ENCODE measurements at places on chromosomes 11 and 22. TPM values are rescaled to one million over a fixed set of nuclear protein-coding genes. Genes with fewer than 3 reads are reported as not detected.

- no peak overlapping the region for H3K4me3 ChIP-seq
- H3K36me3 ChIP-seq, result no peaks in the 10 kb centered on the region
- H3K4me1 ChIP-seq, result no peaks in the 10 kb centered on the region
- peaks cover 4% of the 10 kb centered on the region for H3K27me3 ChIP-seq
Observed at GRCh38 chr11:112156153-112156955, 7.5 kb downstream of the IL18 start.

GRCh38 chr11:76772100-76772782 lies 10.9 kb upstream of the TSKU start:
- peaks cover 48% of the 10 kb centered on the region for H3K4me1 ChIP-seq
- no peaks in the 10 kb centered on the region for H3K36me3 ChIP-seq
- no peaks in the 10 kb centered on the region for H3K27me3 ChIP-seq
- H3K27ac ChIP-seq, result no peak overlapping the region
- no peak for DNase-seq

DNA sequence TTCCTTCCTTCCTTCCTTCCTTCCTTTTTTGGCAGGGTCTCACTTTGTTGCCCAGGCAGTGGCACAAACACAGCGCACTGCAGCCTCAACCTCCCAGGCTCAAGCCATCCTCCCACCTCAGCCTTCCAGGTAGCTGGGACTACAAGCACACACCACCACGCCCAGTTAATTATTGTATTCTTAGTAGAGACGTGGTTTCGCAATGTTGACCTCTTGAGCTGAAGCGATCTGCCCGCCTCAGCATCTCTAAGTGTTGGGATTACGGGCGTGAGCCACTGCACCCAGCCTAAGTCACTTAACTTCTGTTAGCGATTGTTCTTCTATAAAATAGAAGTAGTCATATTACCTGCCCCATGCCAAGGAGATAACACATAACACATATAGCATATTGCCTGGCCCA lies 2.8 kb upstream of the SYTL2 start:
- no peak overlapping the region for H3K27ac ChIP-seq
- no peaks in the 10 kb centered on the region for H3K4me1 ChIP-seq
- no peaks in the 10 kb centered on the region for H3K36me3 ChIP-seq
- H3K4me3 ChIP-seq, result no peak overlapping the region
- peaks cover 42% of the 10 kb centered on the region for H3K27me3 ChIP-seq

- H3K27me3 ChIP-seq, result no peaks in the 10 kb centered on the region
- H3K36me3 ChIP-seq, result peaks cover 19% of the 10 kb centered on the region
- no peak overlapping the region for H3K4me3 ChIP-seq
- DNase-seq, result no peak
- no peak overlapping the region for H3K27ac ChIP-seq
Observed at GRCh38 chr11:18563090-18563730, 25.3 kb downstream of the UEVLD start.

- H3K36me3 ChIP-seq, result no peaks in the 10 kb centered on the region
- peaks cover 90% of the 10 kb centered on the region for H3K27me3 ChIP-seq
- no peaks in the 10 kb centered on the region for H3K4me1 ChIP-seq
- no peak for DNase-seq
- no peak within 1 kb of the TSS for H3K4me3 ChIP-seq
Observed at GRCh38 chr22:22244316-22245250, at the start of gene VPREB1. TSS of gene VPREB1 (plus strand) at chr22:22244786. CDS start at chr22:22244814, 28 bp downstream.

- peaks cover 12% of the 10 kb centered on the region for H3K36me3 ChIP-seq
- no peaks in the 10 kb centered on the region for H3K27me3 ChIP-seq
- no peak overlapping the region for H3K4me3 ChIP-seq
- no peak overlapping the region for H3K27ac ChIP-seq
- DNase-seq, result no peak
Observed at GRCh38 chr22:33909075-33909458, 11.2 kb downstream of the LARGE1 start.

GRCh38 chr22:36928196-36928595 lies 14.8 kb downstream of the CSF2RB start:
- no peaks in the 10 kb centered on the region for H3K27me3 ChIP-seq
- peak; percentile 27 for DNase-seq
- no peaks in the 10 kb centered on the region for H3K36me3 ChIP-seq
- no peaks in the 10 kb centered on the region for H3K4me1 ChIP-seq

GRCh38 chr11:61693922-61694601 lies 13.9 kb downstream of the DAGLA start:
- peaks cover 5% of the 10 kb centered on the region for H3K4me1 ChIP-seq
- H3K27ac ChIP-seq, result no peak overlapping the region
- H3K4me3 ChIP-seq, result no peak overlapping the region
- no peaks in the 10 kb centered on the region for H3K36me3 ChIP-seq

DNA sequence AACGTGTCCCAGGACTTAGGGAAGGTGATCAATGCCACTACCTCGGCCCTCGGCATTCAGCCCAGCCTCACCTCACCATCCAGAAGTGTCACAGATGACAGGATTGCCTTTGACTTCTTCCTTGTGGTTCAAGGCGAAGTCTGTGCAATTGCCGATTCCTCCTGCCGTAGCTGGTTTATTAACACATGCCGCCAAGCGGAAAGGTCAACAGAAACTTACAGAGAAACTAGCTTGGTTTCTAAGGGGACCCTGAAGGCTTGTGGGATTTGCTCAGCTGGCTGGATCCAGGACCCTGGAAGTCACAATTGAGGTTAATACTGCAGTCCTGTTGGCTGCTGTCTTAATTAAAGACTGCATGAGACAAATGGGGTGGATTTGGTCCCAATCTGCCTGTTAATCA lies 65.6 kb downstream of the SHANK2 start:
- H3K27ac ChIP-seq, result no peak overlapping the region
- DNase-seq, result peak; percentile 17
- no peaks in the 10 kb centered on the region for H3K27me3 ChIP-seq
- H3K4me1 ChIP-seq, result no peaks in the 10 kb centered on the region
- H3K4me3 ChIP-seq, result no peak overlapping the region

- H3K27me3 ChIP-seq, result no peaks in the 10 kb centered on the region
- H3K36me3 ChIP-seq, result no peaks in the 10 kb centered on the region
- DNase-seq, result no peak
- H3K4me3 ChIP-seq, result no peak overlapping the region
- no peak overlapping the region for H3K27ac ChIP-seq
- H3K4me1 ChIP-seq, result no peaks in the 10 kb centered on the region
Observed at GRCh38 chr22:40705918-40706682, 26.8 kb downstream of the MCHR1 start.

- H3K4me3 ChIP-seq, result no peak overlapping the region
- H3K36me3 ChIP-seq, result no peaks in the 10 kb centered on the region
- no peak for DNase-seq
- no peak overlapping the region for H3K27ac ChIP-seq
- H3K27me3 ChIP-seq, result no peaks in the 10 kb centered on the region
- H3K4me1 ChIP-seq, result no peaks in the 10 kb centered on the region
Observed at GRCh38 chr11:112253605-112254242, 6.9 kb downstream of the PLET1 start.

DNA sequence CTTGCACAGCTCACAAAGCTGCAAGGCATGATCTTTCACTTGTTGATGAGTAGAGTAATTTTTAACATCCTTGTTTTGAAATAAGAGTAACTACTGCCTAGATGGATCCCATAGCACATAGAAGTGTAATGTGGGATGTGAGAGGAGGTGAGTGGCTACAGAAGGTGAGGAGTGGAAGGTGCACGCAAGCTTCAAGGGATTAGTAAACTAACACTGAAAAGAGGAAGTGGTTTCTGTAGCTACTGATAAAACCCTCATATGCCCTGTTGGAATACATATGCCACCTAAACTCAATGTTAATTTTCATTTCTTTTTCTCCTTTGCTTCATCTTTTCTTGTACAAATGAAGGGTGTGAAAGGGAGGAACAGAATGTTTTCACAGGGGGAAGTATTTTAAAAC lies 22.0 kb upstream of the CTSC start:
- no peaks in the 10 kb centered on the region for H3K27me3 ChIP-seq
- no peaks in the 10 kb centered on the region for H3K36me3 ChIP-seq
- DNase-seq, result no peak
- no peak overlapping the region for H3K4me3 ChIP-seq

DNA sequence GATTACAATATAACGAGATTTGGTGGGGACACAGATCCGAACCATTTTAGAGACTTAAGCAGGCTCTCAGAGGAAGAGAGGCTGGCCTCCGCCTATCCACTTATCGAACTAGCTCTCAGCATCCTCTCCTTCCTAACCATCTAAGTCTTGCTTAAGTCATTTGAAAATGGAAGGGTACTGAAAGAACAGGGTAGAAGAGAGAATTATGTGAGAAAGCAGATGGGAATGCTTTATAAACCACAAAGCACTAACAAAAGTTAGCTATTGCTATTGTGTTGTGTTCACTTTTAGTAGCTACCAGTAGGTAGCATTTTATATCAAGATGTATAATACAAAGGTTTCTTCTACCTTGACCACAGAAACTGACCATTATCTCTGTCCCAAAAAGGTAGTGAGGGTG lies 153.4 kb upstream of the CADM1 start:
- peaks cover 67% of the 10 kb centered on the region for H3K27me3 ChIP-seq
- H3K36me3 ChIP-seq, result no peaks in the 10 kb centered on the region
- DNase-seq, result no peak
- no peak overlapping the region for H3K27ac ChIP-seq
- no peak overlapping the region for H3K4me3 ChIP-seq
- peaks cover 6% of the 10 kb centered on the region for H3K4me1 ChIP-seq

- no peaks in the 10 kb centered on the region for H3K36me3 ChIP-seq
- no peaks in the 10 kb centered on the region for H3K27me3 ChIP-seq
- no peak overlapping the region for H3K4me3 ChIP-seq
- no peaks in the 10 kb centered on the region for H3K4me1 ChIP-seq
- no peak for DNase-seq
Observed at GRCh38 chr22:37741312-37741795, 44.5 kb downstream of the TRIOBP start.

GRCh38 chr11:80596291-80596810 lies 1155.5 kb upstream of the TENM4 start:
- no peak overlapping the region for H3K4me3 ChIP-seq
- H3K36me3 ChIP-seq, result no peaks in the 10 kb centered on the region
- H3K27me3 ChIP-seq, result no peaks in the 10 kb centered on the region

DNA sequence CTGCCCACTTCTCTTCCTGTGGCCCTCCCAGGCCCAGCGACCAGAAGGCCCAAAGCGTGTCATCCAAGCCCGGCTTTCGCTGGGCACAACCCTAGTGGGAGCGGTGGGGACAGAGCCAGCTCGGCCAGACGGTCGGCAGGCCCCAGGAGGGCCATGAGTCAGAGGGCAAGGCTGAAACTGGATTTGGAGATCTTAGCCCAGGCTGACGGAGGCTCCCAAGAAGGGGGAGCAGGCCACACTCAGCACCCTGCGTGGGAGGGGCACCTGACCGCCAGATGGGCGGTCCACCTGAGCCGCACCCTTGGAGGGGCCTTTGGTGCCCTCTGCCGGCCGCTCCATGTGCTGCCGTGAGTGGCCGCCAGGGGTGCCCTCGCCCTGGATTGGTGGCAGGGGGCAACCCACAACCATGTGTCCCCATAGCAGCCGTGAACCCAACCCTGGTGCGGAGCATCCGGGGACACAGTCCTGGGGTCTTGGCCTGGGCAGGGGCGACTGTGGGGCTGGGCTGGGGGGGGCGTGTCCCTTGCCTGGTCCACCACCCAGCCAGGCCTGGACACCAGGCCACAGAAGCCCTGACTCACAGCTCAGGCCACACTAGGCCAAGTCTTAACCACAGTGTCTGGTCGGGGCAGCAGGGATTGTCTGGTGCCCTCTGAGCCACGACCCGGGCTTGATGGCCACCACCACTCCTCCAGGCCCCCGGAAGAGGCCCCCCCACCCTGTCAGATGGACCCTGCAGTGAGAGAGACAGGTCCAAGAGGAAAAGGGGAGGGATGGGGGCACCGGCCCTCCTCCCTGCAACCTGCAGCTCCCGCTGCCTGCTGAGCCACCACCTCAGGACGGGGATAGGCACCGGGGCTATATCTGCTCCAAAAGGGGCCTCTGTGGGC lies 19.2 kb upstream of the TALDO1 start:
- no peak overlapping the region for H3K27ac ChIP-seq
- H3K4me3 ChIP-seq, result no peak overlapping the region
- H3K4me1 ChIP-seq, result no peaks in the 10 kb centered on the region

GRCh38 chr11:119110439-119110838 lies 3.3 kb downstream of the C2CD2L start:
- no peaks in the 10 kb centered on the region for H3K36me3 ChIP-seq
- peaks cover 18% of the 10 kb centered on the region for H3K27me3 ChIP-seq
- H3K27ac ChIP-seq, result no peak overlapping the region
- no peak overlapping the region for H3K4me3 ChIP-seq
- DNase-seq, result no peak
- H3K4me1 ChIP-seq, result peaks cover 4% of the 10 kb centered on the region

DNA sequence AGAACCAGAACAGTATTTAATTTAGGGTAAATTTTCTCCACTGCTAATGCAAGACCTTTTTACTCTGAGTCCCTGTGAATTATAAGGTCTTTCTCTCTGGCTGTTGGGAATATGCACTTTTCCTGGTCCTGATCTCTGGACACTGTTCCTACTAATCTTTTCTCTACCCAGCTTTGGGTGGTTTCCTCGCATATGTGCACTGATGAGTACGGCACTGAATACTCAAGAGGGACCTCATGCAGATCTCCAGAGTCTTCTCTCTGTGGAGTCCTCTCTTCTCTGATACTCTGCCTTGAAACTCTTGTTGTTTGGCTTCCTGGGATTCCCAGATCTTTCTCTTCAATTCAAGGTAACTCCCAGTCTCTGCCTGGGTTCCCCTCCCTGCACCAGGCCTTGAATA lies 14.0 kb downstream of the KCTD14 start:
- no peaks in the 10 kb centered on the region for H3K27me3 ChIP-seq
- no peaks in the 10 kb centered on the region for H3K4me1 ChIP-seq
- DNase-seq, result peak; percentile 15
- no peak overlapping the region for H3K4me3 ChIP-seq

Gene SLC22A12
- total RNA-seq, result not detected

Gene CTSD
- total RNA-seq, result 208 TPM

Gene P2RY2
- 0.62 TPM for total RNA-seq

Gene LDHAL6A
- total RNA-seq, result not detected

Gene SLC22A6
- not detected for total RNA-seq

Gene MRGPRX3
- not detected for total RNA-seq

Gene ME3
- 1.3 TPM for total RNA-seq

Gene CD3G
- not detected for total RNA-seq

Gene CCDC87
- 0.77 TPM for total RNA-seq

Gene LUZP2
- 2.0 TPM for total RNA-seq

Gene INSC
- total RNA-seq, result not detected

Gene NFAM1
- total RNA-seq, result 1.2 TPM

Gene BTG4
- total RNA-seq, result not detected

Gene IGLL1
- not detected for total RNA-seq
